ENCODE measurements at places on chromosomes 12 and 14.
A peak's percentile ranks its signal among the peaks of the same experiment; 100 is the strongest.

DNA sequence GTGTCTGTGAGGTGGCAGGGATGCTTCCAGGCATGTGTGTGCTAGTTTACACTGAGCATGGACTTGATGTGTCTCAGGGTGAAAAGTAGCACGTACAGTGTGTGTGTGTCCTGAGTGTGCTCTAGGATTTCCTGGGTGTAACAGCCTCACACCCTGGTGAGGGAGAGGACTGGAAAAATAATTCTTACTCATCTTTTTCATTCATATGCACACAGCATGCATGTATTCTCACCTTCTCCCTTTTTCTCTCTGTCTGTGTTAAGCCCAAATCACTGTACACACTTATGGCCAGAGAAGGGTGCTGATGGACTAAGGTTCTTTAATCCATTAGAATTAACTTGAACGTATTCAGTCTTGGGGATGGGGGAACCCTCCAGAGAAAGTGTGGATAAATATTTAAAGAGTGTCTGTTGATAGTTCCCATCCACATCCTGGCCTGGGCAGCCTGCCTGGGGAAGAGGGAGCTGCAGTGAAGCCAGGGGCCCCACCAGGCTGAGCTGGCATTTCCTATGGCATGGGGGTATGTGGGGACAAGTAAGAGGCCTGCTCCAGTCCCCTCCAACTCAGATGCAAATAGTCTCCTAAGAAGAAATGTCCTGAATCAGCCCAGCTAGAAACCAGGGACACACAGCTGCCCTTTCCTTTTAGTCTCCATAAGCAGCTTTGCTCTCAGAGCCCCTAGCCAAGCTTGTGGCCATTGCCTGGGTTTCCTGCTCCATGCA lies 1.1 kb upstream of the HOXC8 start:
- no peak for DNase-seq

GRCh38 chr14:67694791-67695393 lies 672 bp downstream of the RDH11 start:
- DNase-seq = peak; percentile 90

DNA sequence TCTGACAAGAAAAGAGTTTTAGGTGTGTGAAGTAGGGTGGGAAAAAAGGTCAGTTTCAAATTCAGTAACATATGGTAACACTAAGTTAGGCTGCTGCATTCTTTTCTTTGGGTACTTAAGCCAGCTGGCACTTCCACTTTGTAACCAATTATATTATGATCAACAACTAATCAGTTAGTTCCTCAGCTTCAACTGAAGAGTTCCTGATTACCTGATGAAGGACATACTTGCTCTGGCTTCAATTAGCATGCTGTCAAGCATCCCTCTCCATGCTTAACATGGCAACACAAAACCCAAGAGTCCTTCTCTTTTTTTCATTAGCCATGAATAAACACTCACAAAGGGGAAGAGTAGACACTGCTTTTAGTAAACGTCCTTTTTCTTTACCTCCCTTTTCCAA lies 6.8 kb upstream of the KANSL2 start:
- DNase-seq = no peak

DNA sequence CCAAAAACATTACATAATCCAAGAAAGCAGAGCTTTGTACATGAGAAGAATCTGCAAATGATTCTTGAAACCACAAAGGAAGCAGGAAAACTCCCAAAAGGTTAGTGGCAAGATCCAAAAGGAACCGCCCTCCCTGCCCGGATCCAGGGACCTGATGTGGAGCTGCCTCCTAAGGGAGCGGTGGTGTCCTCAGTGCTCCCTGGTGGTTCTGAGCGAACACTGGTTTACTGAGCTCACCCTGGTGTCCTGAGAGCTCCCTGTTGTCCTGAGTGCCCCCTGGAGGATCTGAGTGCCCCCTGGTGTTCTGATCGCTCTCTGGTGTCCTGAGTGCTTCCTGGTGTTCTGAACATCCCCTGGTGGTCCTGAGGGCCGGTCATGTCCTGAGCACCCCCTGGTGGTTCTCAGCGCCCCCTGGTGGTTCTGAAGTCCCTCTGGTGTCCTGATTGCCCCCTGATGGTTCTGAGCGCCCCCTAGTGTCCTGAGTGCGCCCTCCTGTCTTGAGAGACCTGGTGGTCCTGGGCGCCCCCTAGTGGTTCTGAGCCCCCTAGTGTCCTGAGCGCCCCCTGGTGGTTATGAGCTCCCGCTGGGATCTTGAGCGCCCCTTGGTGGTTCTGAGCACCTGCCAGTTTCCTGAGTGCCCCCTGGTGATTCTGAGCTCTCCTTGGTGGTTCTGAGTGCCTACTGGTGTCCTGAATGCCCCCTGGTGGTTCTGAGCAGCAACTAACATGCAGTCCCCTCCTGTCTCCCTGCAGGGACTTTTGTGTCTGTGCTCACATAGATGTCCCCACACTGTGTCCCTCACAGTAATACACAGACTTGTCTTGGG lies 891.1 kb downstream of the TMEM121 start:
- peak; percentile 75 for DNase-seq

GRCh38 chr12:122593910-122594309 lies 66.9 kb downstream of the KNTC1 start:
- no peak for DNase-seq

- peak; percentile 31 for DNase-seq
Observed at GRCh38 chr12:54981796-54982195, 2.8 kb downstream of the TESPA1 start.

DNA sequence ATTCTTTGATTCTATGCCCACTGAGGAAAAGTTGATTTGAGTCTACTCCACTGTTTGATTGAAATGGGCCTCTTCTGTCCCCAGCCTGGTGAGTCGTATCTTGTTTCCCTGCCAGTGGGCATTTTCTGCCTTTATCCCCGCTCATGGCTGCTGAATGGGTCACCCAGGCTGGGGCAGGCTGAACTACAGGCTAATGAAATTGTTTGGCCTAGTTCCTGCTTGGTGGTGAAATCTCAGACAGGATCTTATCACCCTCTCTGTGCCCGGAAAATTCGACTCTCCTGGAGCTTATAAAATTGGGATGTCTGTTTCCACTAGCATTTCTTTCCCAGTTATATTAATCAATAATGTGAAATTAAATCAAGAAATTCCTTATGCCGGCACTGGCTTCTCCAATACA lies 65.0 kb downstream of the CHST11 start:
- no peak for DNase-seq

DNA sequence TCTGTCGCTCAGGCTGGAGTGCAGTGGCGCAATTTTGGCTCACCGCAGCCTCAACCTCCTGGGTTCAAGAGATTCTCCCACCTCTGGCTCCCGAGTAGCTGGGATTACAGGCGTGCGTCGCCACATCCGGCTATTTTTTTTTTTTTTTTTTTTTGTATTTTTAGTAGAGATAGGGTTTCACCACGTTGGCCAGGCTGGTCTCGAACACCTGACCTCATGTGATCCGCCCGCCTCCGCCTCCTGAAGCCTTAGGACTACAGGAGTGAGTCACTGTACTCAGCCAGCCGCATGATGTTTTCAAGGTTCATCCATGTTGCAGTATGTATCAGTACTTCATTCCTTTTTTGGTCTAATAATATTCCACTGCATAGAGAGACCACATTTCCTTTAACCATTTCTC lies 2.4 kb upstream of the RNF34 start:
- DNase-seq = no peak

DNA sequence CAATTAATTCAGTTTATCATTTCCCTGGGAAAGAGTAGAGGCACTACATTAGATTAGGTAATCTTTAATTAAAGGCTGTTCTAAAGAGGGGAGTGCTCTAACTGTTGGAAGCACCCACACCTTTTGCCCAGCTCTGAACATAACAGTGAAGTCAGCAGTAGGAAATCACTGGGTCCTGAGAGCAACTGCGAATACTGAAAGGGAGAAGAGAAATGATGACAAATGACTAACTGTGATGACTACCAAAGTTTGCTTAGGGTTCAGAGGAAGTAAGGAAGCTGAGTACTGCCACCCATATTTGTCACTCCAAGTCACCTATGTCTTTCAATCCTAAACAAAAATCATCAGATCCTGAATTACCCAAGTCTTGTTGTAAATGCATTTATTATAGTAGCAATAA lies 140.6 kb downstream of the EPS8 start:
- DNase-seq = no peak

DNA sequence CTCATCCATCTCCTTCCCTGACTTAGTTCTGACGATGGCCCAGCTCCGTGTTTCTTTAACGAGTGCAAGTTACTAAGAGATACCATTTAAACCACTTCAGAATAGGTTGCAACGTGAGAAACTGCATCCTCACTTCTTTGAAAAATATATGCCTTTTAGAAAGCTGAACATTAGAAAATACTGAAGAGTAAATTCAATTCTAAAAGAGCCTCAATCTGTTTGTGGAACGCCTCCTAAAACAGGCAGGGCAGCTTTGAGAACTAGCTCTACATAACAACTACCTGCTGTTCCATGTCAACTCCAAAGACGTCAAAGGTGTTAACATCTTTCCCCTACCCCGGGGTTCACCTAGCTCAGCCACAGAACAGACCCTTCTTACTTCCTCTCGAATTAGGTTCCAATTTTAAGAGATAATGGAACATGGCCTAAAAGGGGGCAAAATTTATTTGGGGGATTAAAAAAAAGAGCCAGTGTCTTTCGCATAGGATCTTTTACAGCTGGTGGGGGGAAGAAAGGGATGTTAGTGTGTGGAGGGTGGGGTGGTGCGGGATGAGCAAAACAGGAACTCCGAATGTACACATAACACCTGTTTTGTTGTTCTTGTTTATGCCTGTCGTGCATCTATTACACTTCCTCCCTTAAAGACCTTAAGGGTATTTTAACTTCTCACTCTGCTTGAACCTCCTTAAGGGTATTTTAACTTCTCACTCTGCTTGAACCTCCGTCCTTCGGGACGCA lies 3.3 kb downstream of the BHLHE41 start:
- no peak for DNase-seq

DNA sequence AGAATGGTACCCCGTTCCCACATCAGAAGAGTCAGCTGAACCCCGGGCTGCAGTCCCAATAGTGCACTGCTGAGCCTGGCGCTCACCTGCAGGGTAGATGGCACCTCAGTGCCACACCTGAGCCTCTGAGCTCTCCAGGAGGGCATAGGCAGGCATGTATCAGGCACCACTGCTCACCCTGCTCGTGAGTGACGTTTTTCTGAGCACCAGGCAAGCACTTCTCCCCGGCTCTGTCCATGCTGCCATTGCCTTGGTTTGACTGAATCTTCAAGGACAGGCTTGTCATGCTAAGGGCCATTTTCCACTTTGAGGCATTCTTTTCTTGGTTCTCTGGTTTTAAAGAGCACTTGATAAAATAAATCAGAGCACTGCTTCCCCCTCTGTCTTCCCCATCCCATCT lies 161.6 kb upstream of the PRMT8 start:
- no peak for DNase-seq

GRCh38 chr14:39784461-39784860 lies 352.2 kb upstream of the FBXO33 start:
- DNase-seq = no peak

DNA sequence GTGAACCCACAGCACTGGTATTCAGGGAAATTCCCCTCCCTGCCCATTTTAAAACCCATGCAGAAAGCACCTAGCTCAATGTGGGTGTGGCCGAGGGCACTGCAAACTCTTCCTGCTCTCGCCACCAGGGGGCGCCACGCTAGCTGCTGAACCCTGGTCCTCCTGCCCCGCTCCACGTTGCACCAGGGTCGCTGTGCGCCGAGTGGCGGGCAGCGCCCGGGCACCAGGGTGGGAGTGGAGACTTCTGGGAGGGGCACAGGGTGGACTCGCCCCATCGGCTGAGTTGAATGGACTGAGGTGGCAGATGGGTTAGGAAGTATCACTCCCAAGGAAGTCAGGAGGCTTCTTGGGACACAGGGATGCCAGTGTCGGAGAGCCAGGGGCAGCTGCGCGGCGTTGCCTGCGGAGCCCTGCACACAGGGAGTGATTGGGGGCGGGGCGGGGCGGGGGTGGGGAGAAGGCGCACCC lies 48.1 kb upstream of the BCL11B start:
- DNase-seq = peak; percentile 78

GRCh38 chr14:36516719-36517241 lies 3.3 kb downstream of the NKX2-1 start:
- peak; percentile 8 for DNase-seq

GRCh38 chr12:129937426-129937825 lies 33.6 kb upstream of the TMEM132D start:
- DNase-seq = no peak

DNA sequence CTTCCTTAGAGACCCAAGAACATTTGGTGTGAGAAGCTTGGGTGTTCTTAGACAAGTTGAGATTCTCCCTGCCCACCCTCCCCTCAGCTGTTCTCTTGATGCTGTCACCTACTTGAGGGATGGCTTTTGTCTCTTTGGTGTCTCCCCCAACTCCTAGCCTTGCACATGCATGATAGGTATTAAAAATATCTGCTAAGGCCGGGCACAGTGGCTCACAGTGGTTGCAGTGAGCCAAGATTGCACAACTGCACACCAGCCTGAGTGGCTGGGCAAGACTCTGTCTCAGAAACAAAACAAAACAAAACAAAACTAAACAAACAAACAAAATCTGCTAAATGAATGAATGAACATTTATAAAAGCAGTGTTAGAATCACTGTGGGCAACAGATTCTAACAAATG lies 261.1 kb downstream of the AKAP6 start:
- no peak for DNase-seq

- DNase-seq = no peak
Observed at GRCh38 chr14:57574617-57575288, 81.1 kb upstream of the CCDC198 start.

DNA sequence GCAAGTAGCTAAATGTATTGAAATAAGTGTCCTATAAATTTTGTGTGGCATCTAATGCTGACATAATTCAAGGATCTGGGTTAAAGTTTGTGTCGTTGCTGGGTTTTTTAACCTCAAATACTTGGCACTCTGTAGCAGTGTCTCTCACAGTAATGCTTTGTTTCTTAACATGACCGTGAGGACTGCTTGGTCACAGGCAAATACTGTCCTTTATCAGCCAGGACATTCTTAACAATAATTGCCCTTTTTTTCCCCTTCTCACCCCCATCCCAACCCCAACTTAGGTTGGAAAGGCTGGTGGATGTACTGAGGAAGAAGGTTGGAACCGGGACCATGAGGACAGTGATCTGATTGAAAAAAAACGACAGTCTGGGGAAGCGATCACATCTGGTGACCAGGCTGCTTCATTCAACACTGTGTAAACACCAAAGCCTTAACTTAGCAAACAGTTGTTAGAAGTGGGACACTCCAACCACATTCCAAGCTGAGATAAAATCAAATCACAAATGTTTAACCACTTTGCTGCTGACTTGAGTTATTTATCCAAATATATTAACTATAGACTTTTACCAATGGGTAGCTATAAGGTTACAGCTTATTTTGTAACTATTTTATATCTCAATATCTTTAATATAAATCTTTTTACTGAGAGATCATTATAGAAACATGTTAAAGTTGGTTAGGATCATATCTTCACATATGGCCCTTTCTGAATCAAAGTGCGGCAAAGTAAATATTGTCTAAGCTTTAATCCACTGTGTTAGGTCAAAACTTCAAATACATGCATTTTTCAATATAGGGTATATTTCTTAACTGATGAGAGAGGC lies 48.2 kb downstream of the FOXA1 start:
- no peak for DNase-seq

DNA sequence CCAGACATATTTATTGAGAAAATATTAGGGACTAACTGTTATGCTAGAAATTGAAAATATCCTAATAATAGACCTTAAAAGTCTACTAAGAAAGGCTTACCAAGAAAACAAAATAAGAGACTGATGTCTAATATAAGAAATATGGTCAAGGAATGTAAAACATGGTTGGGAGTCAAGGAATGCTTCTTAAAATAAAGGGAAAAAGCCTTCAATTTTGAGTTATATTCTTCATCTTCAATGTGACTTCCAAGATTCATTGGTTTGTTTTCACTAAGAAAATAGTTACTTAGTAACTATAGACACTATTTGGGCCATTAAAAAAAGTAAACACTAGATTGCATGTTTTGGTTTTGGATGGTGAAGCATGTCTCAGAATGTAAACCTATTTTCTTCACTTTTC lies 88.1 kb upstream of the ETV6 start:
- no peak for DNase-seq

GRCh38 chr12:47212701-47213039 lies 132.9 kb upstream of the AMIGO2 start:
- DNase-seq = no peak

Data from GM10248 (cell line).